Stimulated activated CD4-positive, alpha-beta T cell treated with anti-CD3 and anti-CD28 coated beads, Interleukin-1b, Interleukin-23, amount 100 ng/mL, for 1 hour (primary cell): ENCODE measurements at places on chromosomes 3 and 15.

GRCh38 chr15:66780973-66781718 lies 79.1 kb downstream of the SMAD6 start:
- DNase-seq = no peak

GRCh38 chr3:119524931-119525662 lies 26.8 kb downstream of the TIMMDC1 start:
- no peak for DNase-seq

- no peak for DNase-seq
Observed at GRCh38 chr3:95971573-95971972, 842.8 kb upstream of the EPHA6 start.

- no peak for DNase-seq
Observed at GRCh38 chr3:141280086-141280485, 48.5 kb downstream of the PXYLP1 start.

DNA sequence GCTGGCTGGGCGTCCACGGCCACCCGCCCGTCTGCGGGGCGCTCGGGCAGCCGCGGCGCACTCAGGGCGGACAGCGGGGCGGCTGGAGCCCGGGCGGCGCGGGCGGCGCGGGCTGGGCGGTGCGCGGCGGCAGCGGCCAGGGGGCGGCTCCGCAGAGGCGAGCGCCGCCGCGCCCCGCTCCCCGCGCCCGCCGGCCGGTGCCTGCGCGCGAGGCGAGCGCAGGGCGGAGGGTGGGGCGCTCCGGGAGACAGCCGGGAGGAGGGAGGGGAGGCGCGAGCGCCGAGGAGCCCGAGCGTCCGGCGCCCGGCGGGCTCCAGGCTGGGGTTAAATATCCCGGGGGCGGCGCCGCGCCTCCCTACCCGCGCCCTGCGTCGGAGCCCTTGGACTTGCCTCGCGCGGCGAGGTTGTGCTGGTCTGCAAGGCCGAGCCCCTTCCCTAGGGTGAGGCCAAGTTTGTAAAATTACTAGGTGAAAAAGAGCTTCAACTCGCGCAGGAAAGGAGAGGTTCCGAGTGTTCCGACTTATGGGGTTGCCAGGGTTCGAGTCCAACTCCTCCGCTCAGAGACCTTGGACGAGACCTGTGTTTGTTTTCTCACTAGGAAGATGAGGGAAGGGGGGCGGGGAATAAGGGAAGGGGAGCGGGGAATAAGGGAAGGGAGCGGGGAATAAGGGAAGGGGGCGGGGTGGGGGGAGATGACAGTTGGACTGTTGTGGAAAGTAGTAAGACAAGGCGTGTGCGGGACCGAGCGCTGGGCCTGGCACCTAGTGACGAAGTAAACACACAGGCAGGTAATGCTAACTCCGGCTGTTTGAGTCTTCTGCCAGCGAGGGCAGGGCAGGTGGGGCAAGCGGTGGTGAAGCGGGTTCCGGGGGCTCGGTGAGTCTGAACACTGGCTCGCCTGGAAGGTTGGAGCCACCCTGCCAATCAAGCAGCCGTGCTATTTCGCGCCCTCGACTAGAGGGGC lies at the start of gene TNFAIP8L3:
Gene TNFAIP8L3, minus strand, starts transcription at position 301 of the 964 bp plus-strand sequence. CDS start 311 bp downstream, outside the sequence.
- DNase-seq = no peak

GRCh38 chr15:95129574-95129973 lies 898.2 kb downstream of the MCTP2 start:
- no peak for DNase-seq

DNA sequence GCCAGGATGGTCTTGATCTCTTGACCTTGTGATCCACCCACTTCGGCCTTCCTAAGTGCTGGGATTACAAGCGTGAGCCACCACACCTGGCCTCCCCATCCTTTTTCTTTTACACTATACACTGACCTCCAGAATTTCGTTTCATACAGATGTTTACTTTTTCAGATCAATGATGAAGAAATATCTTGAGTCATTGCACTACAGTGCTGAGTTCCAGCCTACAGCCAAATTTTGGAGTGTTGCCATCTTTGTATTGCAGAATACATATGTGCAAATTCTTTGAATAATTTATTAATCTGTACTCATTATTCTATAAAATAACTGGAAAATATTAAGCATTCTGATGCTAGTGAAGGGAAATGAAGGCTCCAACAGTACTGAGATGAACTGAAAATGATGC lies 12.5 kb downstream of the ZPLD1 start:
- no peak for DNase-seq

- DNase-seq = no peak
Observed at GRCh38 chr3:170865209-170866094, 4.5 kb downstream of the RPL22L1 start.

- no peak for DNase-seq
Observed at GRCh38 chr3:99250821-99251355, 349.4 kb upstream of the DCBLD2 start.

GRCh38 chr3:153666991-153667740 lies 454.0 kb upstream of the ARHGEF26 start:
- no peak for DNase-seq

DNA sequence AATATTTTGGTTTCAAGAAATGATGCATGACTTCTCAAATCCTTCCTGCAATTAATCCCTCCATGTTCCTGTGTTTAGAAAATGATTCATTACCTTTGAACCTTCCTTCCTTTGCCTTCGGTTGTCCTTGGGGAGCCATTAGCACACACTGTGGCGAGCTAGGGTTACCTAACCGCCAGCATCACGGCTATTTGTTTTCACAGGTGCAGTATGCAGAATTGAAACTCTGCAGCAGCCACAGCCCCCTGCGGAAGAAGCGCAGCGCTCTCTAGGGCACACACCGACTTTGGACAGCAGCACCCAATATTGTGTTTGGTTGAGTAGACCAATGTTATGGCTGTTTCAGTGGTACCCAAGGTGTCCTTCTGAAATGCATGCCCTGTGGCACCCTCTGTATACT lies 247.4 kb downstream of the MCTP2 start:
- DNase-seq = no peak

GRCh38 chr15:85785887-85786780 lies 8.6 kb downstream of the KLHL25 start:
- no peak for DNase-seq

GRCh38 chr3:57735405-57735804 lies 20.7 kb upstream of the SLMAP start:
- no peak for DNase-seq

- DNase-seq = no peak
Observed at GRCh38 chr3:14145236-14145635, 20.4 kb downstream of the TMEM43 start.

DNA sequence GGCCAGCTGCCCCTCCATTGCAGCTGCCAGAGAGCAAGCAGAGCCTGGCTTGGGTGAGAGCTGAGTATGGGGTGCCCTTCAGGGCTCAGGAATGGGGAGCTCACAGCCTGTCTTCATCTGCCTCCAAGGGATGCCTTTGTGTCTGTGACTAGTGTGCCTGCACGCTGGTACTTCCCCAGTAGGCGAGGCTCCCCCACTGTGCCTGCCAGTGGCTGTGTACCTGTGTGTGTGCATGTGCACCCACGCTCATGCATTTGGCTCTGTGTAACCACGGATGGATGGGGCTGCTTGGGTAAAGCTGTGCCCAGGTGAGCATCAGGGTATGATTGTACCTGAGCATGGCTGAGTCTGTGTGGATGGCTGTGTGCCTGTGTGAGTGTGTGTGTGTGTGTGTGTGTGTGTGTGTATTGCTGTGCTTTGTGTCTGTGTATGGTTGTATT lies 2.3 kb upstream of the GRM2 start:
- DNase-seq = no peak

GRCh38 chr3:50194903-50195500 lies 3.6 kb downstream of the GNAT1 start:
- no peak for DNase-seq

- no peak for DNase-seq
Observed at GRCh38 chr3:102095383-102095782, 246.1 kb downstream of the NFKBIZ start.

GRCh38 chr3:127329631-127330285 lies 41.9 kb upstream of the PRR20G start:
- DNase-seq = no peak

DNA sequence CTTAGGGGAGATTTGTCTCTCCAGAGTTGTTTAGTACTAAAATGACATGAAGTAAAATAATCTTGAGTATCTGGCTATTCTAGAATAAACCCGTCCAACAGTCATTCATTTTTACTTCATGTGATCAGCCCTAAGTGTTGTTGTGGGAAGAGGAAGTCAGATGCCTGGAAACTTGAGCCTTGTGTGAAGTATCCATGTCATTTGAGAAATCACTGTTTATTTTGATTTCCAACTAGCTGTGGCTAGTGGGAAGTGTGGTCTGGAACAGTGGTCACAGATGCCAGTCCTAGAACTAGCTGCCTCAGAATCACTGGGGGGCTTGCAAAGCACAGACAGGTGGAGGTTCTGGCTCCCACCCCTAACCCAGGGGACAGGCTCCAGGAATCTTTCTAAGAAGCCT lies 77.7 kb upstream of the LIMD1 start:
- no peak for DNase-seq

- DNase-seq = no peak
Observed at GRCh38 chr15:43531018-43531670, 13.7 kb downstream of the MAP1A start.
